ENCODE measurements at places on chromosomes 4 and X.

GRCh38 chr4:37816006-37816405, 10.5 kb upstream of the PGM2 start:
- DNase-seq = no peak

DNA sequence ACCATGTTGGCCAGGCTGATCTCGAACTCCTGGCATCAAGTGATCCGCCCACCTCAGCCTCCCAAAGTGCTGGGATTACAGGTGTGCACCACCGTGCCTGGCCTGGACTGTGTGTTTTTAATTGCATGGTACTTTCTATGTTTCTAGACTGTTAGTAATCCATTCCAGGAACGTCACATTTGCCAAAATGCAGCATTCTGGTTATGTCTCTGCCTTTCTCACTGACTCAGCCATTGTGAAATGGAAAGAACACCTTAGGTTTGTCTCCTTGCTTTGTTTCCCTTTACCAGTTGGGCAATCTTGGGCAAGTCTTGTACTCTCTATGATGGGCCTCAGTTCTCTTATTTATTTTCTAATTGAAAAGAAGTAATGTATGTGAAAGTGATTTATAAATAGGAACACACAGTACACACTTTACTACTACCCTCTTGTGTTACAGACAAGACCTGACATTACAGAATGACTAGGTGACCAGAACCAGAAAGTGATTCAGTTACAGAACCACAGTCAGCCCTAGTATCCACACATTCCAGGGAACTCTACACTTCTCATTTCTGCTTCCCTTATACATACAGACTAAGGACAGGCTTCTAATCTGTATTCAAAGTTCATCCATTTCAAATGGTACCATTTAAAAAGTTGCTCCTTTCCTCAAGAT, 187.1 kb downstream of the MGST2 start:
- DNase-seq = no peak

DNA sequence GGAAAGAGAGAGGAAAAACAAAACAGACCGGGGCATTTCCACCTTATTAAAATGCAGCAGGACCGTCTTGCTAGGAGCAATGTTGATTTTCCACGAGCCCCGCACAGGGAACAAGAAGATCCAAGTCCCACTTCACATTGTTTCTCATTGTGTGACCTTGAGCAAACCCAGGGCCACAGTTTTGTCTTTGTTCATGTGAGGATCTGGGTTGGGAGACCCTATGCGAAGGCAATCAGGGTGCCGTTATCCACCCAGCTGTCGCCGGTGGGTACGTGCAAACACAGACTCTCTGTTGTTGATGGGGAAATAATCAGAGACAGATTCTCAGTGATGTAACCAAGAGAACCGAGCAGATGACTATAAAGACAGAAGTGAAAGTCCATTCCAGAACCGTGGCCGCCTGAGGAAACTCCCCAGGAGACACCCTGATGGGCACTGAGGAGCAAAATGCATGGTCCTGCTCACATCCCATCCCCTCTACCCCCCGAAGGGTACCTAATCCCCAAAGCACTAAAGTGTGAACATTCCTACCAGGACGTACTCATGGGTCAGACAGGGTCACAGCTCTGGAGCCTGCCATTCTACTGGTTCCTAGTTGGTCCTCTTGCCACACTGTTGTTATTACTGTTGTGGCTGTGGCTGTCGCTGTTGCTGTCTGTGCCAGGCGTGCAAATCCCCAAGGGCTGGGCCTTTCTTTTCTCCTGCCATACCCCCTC, 102.7 kb upstream of the RBPJ start:
- no peak for DNase-seq

DNA sequence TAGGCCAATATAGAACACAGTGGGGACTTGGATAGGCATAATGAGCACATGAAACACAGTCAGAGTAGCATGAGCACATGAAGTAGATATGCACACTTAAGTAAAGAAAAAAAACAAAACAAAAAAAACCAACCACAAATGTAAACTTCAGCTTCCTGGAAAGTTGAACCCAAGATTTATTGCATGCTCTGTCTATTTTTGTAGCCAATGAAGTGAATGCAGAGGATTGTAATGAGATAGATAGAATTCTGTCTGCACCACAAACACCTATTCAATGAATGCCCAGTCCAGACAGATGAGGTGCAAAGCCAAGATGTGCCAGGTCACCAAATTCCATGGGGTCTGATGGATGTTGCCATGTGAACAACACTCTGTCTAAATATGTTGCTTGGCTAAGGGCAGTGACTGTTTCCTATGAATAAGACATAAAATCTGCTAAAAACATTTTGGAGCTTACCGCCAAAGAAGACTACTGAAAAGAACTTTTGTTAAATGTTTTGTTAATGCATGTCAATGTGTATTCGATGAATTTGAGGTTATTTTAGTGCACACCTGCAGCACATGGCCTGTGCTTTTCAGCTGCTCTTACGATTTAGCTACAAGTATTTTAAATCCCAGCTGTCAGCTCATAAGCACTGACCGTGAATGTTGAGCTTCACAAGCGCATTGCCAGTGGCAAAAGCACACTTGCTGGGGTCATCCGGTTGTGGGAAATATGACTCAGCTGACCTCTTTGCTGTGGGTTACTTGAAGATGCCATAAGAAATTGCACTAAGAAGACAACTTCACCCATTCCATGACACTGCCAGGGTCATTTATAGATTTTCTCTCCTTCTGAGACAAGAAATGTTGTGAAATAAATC, 374.8 kb upstream of the GNPDA2 start:
- no peak for DNase-seq
